ENCODE measurements at places on chromosomes 3 and 15.

DNA sequence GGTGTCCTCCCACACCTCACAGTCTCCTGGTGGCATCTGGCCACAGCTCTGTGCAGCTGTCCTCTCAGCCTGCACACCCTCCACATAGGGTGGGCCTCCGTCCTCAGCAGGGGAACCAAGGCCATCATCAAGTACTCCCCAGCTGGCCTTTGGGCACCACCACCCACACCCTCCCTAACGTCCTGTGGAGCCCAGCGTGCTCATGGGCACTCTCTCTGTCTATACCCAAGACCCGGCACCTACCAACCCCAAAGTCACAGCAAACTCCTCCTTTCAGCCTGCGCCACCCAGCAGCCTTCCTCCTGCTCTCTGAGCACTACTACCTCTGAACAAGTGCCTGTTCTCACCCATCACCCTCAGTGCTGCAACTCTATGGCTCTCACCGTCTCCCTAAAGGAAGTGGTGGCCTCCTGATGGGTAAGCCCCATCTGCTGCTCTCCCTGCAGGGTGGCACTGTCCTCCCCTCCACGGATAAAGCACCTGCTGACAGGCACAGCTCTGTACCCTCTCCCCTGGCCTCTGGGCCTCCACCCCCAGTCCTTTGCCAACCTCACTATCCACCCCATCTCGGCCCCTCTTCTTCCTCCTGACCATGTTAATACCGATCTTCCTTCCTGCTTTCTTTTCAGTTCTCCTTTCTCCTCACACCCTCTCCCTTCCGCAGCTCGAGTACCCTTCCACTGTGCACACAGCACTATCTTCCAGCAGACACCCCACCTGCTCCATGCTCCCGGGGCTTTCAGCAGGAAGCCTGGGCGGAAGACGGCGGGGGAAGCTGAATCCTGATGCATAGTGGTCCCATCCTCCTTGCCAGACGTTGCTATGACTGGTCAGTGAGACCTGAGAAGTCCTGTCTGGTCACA is 31.5 kb downstream of the SLC41A3 start:
- peak; percentile 59 for DNase-seq

DNA sequence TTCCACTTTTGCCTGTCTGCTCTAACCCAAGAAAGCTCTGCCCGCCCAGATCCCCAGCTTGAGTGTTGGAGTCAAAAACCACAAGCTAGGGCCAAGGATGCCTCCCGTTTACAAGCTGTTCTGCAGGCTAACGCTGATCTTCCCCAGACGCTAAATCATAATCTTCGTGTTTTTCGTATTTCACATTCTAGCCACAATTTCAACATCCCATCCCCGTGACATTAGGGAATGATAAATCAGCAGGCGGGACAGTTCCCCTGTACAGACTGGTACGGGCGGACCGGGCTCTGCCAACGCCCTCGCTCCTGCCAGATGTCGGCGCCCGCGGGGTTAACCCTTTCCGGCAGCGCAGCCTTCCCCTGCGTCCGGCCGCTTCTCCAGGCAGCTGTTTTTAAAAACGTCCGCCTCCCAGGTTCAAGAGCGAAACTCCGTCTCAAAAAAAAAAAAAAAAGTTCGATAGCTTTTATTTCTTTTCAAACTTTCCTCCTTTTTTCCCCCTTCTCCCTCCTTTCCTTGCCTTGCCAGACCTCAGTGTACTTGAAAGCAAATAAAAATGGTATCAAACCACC is 81.0 kb upstream of the BNC1 start:
- no peak for DNase-seq

DNA sequence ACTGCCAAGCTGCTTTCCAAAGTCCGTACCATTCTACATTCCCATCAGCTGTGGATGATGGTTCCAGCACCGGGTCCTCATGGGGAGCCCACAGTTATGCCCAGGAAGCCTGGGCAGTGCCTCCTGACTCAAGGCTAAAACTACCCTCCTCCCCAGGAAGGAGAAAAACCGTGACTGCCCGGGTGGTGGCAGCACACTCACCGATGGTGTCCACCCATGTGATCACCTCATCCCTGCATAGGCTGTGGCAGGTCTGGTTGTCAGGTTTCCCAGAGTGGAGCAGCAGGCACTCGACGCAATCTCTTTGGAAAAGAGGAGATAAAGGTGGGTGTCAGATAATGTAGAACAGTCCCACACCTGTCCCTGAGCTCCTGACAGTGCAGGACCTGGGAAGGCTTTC is 38.6 kb downstream of the UMPS start:
- DNase-seq, result no peak

GRCh38 chr3:187968883-187969580 is 184.9 kb upstream of the LPP start:
- no peak for DNase-seq

DNA sequence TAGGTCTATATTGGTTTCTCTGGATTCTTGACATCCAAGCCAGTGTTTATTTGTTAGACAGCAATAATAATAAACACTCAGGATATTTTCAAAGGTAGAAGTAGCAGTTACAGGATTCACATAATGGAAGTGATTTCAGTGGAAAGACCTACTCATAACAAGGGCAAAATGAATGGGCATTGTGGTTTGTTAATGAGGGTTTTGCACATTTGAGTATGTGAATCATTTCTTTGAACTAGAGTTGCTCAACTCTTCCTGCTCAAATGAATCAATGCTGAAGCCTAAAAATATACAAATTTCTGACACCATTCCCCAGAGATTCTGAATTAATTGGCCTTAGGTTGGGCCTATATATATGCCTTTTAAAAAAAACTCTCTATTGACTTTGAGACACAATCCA is 4.1 kb upstream of the COL6A5 start:
- no peak for DNase-seq

DNA sequence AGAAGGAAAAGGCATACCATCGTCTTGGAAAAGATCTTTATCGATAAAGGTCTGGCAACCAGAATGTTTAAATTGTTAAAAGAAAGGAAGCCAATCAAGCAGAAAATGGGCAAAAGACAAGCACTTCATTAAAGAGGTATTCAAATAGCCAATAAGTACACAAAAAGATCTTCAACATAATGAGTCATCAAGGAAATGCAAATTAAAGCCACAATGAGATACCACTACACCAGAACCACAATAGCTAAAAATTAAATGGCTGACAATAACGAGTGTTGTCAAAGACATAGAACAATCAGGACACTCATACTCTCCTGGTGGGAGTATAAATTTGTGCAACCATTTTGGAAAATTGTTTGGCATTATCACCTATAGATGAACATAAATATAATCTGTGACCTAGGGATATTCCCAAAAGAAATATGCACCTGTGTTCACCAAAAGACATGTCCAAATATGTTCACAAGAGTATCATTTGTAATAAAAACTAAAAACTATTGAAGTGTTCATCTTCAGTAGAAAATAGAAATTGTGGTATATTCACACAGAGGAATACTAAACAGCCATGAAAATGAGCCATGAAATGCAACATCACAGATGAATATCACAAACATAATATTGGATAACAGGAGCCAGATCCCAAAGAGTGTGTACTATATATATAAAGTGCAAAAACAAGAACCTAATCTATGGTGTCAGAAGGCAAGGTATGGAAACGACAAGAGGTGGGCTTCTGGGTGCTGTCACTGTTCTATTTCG is 14.4 kb upstream of the BTBD1 start:
- no peak for DNase-seq

DNA sequence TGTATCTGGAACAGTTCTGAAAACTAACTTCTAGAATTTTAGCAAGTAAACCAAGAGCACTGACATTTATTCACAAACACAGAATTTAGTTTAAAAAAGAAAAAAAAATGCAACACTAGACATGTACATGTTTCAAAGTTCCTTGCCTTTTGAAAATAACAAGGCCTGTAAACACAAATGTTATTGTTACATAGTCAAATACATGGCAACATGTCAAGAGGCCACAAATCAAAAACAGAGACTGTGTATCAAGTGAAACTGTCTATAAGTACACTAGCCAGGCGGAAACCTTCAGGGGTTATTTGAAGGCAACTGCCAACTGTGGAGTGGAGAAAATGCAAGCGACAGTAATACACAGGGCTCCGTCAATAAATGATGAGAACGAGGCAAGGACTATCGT is 547.6 kb downstream of the FOXP1 start:
- DNase-seq, result no peak

DNA sequence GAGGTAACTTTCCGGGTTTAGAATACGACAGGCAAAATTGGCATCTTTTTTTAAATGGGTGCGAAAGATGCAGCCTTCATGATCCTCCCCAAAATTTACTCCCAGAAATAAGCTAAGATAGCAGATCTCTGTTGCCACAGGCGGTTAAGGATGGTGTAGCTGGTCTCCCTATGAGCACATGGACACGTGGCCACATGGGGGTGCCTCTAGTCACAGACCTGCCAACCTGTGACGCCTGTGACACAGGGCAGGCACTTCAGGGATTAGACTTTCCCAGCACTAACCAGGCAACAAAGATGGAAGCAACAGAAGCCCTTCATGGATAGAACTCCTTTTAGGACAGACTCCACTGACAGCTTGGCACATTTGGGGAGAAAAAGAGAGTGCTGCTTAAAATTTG is 320.3 kb downstream of the THSD4 start:
- DNase-seq, result no peak

DNA sequence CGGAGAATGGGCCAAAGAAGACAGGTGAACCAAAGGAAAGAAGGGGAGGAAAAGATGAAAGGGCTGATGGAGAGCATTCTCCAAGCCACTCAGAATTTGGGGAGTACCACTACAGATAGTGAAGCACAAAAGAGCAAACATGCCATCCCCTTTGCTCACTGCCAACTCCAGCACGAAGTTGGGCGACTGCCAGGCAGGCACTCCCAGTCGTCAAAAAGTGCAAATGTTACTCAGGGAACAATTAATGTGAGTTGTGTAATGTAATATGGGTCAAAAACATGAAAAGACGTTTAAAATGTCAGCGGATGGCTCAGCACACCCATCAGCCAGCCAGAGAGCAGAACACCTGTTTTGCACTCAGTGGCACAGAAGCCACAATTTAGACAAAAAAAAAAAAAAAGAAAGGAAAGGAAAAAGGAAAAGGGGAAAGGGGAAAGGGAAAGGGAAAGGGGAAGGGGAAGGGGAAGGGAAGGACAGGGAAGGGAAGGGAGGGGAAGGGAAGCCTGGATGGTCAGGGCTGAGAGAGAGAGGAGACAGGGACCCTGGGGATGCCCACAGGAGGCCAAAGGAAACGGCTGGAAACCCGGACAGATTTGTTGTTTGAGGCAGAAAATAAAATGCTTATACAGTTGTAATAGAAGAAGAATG is 82.7 kb downstream of the COL8A1 start:
- no peak for DNase-seq

Measured in suprapubic skin (tissue), 4 donors.